Amniotic stem cell (primary cell): ENCODE measurements at places on chromosomes 13 and 19.

DNA sequence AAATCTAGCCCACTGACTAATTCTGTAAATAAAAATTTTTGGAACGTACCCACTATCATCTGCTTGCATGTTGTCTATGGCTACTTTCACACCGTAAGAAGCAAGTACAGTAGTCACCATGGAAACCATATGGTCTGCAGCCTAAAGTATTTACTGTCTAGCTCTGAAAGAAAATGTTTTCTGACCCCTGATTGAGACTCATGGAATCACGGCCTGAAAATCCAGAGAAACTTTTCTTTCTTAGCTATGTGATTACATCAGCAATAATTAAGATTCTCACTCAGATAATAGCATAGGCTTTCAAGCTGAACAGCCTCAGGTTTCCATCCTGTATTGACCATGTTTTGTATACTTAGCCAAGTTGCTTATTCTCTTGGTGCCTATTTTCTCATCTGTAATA lies 264.6 kb downstream of the NHLRC3 start:
- DNase-seq: no peak

DNA sequence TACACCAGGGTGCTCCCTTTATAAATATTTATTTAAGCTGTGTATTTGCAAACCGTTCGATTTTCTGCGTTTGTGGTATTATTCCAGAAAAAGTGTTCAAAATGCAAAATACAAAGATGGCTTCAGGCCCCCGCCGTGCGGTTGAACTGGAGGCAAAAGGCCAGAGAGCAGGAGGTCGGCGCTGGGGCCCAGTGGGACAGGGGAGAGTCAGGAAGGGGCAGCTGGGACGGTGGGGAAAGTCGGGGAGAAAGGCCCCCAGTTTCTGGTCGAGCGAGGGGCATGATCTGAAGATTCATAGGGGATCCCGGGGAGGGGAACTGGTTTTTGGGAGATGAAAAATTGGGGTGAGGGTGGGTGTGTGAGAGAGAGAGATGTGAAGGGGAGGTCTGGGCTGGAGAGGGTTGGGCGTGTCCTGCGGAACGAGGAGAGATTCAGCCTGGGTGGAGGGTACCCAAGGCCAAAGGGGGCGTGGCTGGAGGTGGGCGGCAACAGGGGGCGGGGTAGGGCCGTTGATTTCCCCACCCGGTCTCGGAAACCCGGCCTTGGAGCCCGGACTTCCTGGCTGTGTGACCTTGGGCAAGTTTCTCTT lies 678 bp downstream of the ISOC2 start:
- DNase-seq: no peak

DNA sequence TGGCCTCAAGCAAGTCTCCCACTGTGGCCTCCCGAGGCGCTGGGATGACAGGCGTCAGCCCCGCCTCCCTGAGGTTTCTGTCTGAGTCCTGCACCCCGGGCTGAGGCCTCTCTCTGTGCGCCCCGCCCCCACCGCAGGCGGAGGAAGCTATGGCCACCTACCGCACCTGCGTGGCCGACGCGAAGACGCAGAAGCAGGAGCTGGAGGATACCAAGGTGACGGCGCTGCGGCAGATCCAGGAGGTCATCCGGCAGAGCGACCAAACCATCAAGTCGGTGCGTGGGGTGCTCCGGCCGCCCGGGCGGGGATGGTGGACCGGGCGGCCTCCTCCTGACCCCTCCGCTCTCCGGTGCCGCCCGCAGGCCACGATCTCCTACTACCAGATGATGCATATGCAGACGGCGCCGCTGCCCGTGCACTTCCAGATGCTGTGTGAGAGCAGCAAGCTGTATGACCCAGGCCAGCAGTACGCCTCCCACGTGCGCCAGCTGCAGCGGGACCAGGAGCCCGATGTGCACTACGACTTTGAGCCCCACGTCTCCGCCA lies 12.7 kb downstream of the ARHGAP45 start:
- DNase-seq: no peak

GRCh38 chr19:20182222-20182785 lies 15.3 kb downstream of the ZNF486 start:
- DNase-seq: no peak

DNA sequence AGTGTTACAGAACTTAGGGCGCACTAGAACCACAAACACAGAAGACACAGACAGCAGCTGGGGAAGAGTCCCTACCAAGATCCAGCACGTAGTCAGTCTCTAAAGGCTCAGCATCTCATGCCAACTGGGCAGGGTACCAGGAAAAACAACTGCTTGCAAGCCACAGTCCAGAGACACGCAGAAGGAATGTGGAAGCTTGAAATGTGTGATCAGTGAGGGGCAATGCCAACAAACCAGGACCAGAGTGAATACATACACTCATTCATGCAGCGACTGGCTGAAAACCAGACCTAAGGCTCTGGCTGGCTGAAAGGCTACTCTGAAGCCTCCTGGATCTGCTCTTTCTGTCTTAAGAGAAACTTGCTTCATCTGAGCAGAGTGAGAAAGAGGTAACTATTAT lies 1484.8 kb downstream of the EFNB2 start:
- DNase-seq: no peak

- no peak for DNase-seq
Observed at GRCh38 chr19:48518207-48518606, 6.6 kb upstream of the LMTK3 start.

DNA sequence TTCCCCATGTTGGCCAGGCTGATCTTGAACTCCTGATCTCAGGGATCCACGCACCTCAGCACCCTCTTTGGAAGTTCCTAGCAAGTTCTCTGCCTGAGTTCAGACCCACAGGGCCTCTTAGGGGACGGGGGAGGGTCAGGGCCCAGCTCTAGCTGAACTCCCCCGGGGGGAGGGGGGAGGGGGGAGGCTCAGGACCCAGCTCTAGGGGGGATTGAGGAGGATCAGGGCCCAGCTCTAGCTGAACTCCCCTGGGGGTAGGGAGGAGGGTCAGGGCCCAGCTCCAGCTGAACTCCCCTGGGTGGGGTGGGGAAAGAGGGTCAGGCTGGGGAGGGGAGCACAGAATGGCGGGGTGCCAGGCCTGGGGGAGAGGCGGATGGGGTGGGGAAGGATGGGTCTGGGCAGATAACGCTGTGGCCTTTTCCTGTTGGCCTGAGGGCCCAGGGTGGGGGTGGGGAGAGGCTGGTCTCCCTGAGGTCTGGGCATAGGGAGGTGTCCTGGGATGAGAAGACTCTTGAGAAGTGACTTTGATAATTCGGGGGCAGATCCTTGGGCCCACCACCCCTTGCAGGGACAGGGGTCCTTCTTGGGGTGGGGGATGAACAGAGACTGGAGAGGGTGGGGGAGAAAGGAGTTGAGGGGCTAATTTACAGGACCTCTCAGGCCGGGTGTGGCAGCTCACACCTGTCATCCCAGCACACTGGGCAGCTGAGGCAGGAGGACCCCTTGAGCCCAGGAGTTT lies 5.5 kb upstream of the PTBP1 start:
- no peak for DNase-seq

GRCh38 chr13:91594061-91594460 lies 195.6 kb downstream of the GPC5 start:
- DNase-seq: no peak

DNA sequence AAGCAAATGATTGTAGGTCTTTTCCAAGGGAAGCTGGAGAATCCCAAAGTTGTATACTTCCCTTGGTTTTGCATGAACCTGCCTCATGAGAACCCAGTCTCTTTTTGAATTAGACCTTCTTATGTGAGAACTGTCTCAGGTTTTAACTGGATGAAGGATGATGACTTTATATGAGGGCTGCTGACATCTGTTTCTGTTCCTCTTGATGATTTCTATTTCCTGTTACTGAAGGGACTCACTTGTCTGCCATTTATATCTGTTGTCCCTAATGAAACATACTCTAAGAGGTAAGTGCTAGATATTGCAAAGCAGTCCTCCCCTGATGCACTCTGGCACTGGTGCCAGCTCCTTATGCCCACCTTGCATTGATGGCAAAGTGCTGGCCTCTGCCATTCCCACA lies 33.6 kb downstream of the ERICH4 start:
- no peak for DNase-seq

DNA sequence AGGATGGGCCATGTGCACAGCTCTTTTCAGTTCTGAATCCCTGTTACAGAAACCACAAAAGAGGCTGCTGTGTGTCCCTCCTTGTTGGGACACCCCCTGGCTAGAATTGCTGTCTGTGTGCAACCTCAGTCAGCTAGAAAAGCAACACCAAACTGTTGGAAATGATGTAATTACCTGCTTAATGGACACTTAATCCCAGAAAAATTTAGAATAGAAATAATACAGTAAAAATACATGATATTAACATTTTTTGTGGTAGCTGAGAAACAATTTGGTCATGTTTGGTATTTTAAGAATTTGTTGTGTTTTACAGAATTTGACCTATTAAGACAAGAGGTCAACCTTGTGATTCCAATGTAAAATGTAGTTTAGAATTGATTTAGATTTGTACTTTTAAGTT lies 46.8 kb downstream of the FAM124A start:
- no peak for DNase-seq

DNA sequence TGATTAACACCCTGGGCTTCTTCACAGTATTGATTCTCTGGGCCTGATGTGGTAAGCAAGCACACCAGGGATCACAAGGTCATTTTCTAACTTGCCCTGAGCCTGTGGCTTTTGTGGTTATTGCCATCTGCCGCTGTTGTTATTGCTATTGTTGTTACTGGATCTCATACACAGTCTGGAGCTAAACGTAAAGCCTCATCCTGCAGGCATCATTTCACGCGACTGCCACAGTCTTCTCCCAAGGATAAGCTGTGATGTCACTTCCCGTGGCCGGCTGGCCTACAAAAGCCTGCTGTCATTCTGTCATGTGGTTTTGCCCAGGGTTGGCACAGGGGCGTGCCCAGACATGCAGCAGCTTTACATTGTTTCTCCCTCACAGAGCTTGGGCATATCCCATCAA lies 154.0 kb upstream of the GPR12 start:
- no peak for DNase-seq

DNA sequence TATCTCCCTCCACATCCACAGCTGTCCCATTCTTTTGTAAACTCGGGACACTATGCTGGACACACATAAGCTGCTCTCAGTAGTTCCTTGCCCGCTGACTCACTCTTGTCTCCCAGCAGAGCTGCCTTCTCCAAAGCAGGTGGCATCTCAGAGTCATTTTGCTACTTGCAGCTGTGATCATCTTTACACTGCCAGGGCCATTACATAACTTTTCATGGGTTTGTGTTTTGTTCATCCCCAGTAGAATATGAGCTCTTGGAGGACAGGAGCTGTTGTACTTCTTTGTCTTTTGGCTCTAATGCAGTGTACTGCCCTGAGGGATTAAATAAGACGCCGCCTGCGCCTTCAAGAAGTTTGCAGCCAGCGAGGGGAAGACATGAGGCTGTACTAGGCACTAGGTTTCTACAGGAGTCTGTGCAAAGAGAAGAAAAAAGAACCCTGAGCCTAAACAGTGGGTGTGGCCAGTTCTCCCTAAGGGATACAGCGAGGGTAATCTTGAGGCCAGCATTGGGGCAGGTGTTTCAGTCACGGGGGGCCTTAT lies 40.8 kb upstream of the GPR183 start:
- DNase-seq: no peak

DNA sequence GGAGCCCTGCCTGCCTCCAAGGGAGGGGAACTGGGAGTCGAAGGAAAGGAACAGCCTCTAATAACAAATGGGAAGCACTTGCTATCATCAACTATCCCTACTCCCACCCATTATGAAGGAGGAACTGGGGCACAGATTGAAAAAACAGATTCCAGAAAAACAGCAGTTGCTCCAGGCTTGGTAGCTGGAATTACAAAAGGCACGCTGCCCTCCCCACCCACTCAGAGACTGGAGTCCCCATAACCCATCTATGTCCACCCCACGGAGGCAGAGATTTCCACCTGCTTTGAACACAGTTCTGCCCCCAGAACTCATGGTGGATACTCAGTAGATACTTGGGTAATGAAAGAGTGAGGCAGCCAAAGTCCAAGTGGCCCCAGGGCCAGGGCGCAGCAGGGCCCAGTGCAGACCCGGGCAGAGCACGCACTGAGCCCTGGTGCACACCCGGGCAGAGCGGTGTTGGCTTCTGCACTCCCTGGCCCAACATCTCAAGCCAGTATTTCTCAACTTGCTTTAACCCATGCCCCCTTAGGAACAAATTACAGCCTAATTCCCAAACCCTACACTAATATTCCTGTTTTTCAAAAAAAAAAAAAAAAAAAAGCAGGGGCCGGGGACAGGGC lies 19.1 kb upstream of the CCNP start:
- DNase-seq: no peak

DNA sequence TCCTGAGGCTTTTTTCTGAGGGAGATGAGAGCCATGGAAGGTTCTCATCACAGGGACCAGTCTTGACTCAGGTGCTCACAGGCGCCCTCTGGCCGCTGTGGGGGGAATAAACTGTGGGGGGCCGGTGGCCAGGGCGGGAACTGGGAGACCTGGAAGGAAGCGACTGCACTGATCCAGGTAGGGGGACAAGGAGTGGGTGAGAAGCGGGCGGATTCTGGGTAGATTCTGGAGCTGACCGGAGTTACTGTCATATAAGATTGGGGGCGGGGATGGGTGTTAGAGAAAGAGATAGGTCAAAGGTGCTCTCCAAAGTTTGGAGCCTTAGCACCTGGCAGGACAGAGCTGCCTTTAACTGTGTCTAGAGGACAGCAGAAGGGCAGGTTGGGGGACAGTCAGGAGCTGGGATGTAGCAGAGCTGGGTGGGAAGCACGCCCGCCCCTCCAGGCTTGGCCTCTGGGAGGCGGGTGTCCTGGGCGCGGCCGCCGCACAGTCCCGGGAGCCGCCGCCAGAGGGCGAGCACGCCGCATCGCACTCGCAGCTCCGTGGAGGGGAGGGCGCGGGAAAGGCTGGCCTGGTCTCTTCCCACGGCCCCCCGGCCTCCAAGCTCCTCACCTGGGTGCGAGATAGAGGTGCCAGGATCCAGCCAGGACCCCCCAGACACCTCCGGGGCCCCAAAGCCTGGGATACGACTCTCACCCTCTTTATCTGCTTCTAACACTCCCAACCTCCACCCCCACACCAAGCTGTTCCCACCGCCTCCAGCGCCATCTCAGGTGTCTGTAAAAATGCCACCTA lies 4.2 kb upstream of the DAND5 start:
- DNase-seq: peak; percentile 12

DNA sequence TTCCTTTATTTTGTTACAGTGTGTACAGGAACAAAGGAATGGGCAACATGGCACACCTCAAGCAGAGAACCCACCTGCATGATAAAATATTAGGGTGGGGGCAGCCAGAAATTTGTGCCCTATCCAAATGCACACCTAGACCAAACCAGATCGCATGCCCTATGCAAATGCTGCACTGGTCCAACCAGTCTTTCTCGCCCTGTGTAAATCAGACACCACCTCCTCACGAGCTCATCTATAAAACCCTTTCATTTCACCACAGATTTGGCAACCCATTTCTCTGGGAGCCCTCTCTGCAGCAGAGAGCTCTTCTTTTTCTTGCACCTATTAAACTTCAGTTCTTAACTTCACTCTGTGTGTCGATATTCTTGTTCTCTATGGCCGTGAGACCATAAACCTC lies 1559.2 kb downstream of the SLITRK1 start:
- DNase-seq: no peak

GRCh38 chr13:23185542-23185941 lies 4.8 kb downstream of the SGCG start:
- no peak for DNase-seq

DNA sequence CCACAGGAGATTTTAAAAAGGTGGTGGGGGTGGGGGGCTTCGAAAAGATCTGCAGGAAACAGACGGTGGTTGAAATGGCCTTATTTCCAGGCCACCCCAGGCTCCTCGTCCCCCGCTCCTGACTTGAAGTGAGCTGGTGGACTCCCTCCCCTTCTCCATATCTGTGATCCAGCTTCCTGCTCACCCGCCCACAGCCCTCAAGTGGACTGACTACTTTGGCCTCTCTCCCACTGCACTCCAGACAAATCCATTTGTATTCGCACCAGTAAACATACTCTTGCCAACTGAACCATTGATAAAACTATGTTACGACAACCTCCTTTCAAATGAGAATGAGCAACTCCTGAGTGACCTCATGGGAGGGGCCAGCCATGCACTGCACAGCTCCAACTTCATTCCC lies 259.5 kb downstream of the COL4A1 start:
- no peak for DNase-seq
